Suprapubic skin (tissue), 4 donors: ENCODE measurements at places on chromosomes 1 and 21. TPM values are rescaled to one million over a fixed set of nuclear protein-coding genes. Genes with fewer than 3 reads are reported as not detected.

The RNF223 gene
- total RNA-seq, result 4.8 TPM

The ZNF124 gene
- 14.9 TPM for total RNA-seq

The CFHR3 gene
- not detected for total RNA-seq

The FCRLB gene
- total RNA-seq, result 1.4 TPM

The SV2A gene
- total RNA-seq, result 1.3 TPM

The C21orf58 gene
- total RNA-seq, result 2.0 TPM

The CACHD1 gene
- total RNA-seq, result 6.9 TPM

The FNDC10 gene
- 26.2 TPM for total RNA-seq

The FALEC gene
- total RNA-seq, result not detected
